ENCODE measurements at places on chromosomes 2 and 18. TPM values are rescaled to one million over a fixed set of nuclear protein-coding genes. Genes with fewer than 3 reads are reported as not detected.

- no peak for DNase-seq
Observed at GRCh38 chr2:46306988-46307655, 9.9 kb downstream of the EPAS1 start.

- DNase-seq: no peak
Observed at GRCh38 chr2:145685383-145686050, 1165.6 kb upstream of the ZEB2 start.

GRCh38 chr2:134081238-134081938, 172.5 kb upstream of the MGAT5 start:
- no peak for DNase-seq

DNA sequence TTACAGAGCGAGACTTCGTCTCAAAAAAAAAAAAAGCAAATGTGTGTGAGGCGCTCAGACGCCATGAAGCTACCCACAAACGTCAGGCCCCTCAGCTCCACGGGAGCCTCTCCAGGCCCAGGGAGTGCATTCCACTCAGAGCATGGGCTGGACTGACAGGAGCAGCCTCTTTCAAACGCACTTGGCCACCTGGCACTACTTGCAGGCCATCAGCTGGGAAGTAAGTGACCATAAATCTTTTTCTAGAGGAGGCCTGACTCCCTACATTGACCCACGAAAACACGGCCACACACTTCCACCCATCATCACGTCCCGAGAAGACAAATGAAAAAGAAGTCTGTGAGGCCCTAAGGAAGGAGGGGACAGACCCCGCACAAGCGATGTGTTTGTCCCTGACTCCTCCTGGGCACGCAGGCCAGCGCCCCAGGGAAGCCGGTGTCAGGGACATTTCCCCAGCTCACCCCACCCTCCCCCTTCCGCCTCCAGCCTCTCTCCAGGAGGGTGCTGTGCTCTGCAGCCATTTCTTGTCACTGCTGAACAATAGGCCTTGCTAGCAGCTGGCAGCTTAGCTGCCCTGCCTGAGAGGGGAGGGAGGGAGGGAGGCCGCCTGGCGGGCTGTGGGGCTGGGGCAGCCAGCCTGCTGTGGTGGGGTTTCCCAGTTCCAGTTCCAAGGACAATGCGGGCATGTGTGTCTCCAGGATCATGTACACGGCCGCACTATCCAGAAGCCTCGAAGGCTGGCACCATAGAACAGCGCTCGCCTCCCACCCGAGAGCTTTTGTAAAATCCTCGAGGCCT, 26.6 kb downstream of the SERTAD2 start:
- peak; percentile 68 for DNase-seq

DNA sequence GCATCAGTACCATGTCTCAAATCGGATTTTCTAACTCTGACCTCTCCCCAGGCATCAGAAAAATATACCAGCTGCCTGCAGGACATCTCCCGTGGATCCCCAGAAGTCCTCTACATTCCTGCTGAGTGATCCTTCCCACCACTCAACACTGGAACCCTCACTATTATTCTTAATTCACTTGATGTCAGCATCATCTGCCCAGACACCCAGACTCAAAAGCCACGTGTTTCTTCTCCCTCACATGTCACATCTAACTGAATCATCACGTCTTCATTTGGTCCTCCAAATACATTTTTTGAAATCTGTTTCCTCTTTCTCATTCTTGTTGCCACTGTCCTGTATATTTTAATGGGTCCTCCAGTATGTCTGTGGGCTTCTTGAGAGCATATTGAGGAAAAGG, 218.6 kb downstream of the HRH4 start:
- DNase-seq: no peak

- no peak for DNase-seq
Observed at GRCh38 chr2:178280244-178280852, 86.0 kb downstream of the OSBPL6 start.

DNA sequence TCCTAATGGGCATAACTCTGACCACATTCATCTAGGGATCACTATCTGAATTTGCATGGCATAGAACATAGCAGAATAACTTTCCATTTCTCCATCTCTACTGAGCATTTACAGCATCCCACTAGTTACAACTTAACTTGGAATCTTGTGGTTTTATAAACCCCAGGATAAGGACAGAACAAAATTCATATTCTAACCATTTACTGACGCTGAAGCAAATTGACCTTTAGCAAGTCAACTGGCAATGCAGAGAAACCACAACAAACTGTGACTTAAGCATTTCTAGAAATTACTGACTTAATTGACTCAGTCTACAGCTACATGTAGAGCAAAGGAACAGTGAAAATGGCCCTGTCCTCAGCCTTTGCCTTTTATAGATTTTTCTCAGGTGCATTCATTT, 61.2 kb downstream of the DCC start:
- DNase-seq: no peak

DNA sequence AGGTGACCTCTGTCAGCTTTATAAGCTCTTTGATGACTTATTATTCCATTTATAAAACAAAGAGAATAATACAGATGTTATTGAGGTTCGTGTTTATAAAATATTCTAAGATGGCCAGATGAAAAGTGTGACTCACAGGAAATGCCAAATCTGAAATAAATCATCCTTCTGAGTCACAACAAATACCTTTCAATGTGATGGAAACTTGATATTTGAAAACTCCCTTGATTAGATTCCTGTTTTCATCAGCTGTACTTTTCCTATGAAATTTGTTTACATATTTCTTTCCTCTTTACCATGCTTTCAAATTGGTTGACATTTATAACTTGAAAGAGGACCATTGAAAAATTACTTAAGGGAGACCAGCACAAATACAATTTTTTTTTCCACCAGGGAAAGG, 30.6 kb upstream of the PPP1R1C start:
- no peak for DNase-seq

DNA sequence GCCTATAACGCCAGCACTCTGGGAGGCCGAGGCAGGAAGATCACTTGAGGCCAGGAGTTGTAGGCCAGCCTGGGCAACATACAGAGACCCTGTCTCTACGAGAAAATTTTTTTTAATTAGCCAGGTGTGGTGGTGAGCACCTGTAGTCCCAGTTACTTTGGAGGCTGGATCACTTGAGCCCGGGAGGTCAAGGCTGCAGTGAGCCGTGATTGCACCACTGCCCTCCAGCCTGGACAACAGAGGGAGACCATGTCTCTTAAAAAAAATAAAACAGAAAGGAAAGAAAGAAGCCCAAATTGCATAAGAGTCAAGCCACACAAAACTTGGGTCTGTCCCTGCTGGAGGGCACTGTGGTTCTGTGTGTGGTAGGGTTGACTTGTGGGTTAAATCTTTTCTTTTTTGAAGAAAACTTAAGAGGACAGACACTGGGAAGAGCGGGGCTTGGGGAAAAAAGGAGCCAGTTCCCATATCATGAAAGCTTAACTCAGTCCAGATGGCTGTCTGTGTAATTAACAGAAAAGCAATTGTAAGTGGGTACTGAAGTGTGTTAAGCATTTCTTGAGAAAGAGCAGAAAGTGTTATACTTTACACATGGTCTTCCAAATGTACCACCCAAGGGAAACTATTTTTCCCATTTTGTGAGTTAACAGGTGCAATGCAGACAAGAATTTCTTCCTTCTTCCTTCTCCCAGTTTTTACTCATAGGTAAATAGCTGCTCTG, 115.1 kb downstream of the ALPK2 start:
- DNase-seq: no peak

DNA sequence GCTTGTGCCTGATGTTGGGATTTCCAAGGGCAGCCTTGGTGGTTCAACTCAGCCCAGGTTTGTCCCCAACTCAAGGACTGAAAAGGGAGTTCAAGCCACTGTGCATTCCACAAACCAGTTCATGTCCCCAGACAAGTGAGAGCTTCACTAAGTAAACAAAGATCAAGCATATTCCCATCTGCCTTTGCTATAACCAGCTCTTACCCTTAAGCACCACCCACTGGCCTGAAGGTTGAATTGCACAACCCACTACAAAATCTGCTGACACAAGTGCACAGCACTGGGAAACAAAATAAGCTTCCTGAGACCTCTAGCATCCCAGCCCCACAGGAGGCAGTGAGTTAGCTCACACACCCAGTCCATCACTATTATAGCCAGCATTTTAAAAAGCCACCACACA, 516.7 kb downstream of the NR4A2 start:
- DNase-seq: no peak

DNA sequence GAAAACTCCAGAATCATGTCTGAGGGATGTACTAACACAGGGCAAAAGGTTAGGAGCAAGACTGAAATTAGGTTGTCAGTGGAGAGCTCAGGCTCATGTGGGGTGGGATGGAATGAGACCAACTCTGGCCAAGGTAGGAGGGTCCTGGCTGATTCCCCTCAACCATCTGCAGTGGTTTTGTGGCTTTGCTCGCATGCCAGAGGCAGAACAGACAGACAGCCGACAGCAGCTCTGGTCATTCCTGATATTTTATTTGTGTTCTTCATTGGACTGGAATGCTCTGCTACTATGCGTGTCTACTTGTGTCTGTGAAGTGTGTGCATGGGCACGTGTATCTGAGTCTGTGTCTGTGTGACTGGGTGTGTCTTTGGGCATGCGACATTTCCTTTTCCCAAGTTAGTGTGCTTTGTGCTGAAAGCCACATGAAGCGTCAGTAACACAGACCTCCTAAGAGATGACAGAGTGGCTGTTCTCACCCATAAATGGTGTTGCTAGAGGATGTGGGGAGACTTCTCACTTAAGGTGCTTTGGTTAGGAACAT, 239.5 kb downstream of the CNTNAP5 start:
- no peak for DNase-seq

GRCh38 chr18:75290737-75291358, 80.3 kb downstream of the TSHZ1 start:
- DNase-seq: no peak

GRCh38 chr18:45860492-45860891, 35.0 kb downstream of the SIGLEC15 start:
- no peak for DNase-seq

DNA sequence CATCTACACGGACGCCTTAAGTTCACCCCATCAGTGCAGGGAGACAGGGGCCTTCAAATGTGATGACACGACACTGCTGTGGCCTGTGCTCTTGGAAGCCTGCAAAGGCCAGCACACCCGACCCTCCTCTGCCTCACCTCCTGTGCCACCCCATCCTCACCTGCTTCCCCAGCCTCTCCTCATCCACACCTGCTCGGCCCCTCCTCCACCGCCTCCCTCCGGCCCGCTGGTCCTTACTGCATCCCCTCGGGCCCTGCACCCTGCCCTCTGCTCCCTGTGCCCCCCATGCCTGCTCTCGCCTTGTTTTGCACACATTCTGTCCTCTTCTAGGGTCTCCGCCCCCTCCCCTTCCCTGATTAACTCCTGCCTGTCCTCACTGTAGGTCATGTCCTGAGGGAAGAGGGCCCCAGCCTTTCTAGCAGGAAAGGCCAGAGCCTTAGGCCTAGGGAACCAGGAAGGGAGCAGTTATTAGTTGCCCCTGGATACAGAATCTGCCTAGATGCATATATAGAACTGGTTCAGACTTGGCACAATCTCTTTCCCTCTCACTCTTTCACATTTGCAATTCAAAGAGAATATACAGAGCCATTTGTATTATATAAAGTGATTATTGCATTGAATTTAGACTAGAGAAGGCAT, 39.4 kb downstream of the TRAPPC12 start:
- no peak for DNase-seq

- no peak for DNase-seq
Observed at GRCh38 chr18:36590621-36591580, 237.9 kb downstream of the TPGS2 start.

TMEM37 gene
- total RNA-seq: 6.1 TPM

PECR gene
- total RNA-seq: 13.9 TPM

CCDC74B gene
- total RNA-seq: 4.3 TPM

DTNA gene
- 71.9 TPM for total RNA-seq
